Stimulated activated CD8-positive, alpha-beta memory T cell treated with anti-CD3 and anti-CD28 coated beads, Interleukin-15, amount 100 ng/mL, for 24 hours (primary cell): ENCODE measurements at places on chromosomes 2 and 18.

DNA sequence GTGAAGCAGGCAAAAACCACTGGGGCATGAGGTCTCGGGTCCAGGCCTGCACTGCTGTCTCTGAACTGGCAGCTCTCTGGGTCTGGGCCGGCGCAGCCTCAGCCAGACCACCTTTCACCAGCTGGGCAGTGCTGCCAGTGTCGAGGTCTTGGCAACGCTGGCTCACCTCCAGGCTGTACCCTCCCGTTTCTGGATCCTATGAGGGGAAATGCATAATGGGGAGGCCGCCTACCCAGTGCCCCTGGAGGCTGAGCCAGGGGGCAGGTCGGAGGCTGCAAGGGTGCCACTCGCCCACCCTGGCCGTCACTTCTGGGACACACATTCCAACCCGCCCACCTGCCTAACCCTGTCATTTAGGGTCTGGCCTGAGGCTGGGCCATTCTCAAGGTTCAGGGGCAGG, 24.6 kb downstream of the KIF1A start:
- DNase-seq = no peak

DNA sequence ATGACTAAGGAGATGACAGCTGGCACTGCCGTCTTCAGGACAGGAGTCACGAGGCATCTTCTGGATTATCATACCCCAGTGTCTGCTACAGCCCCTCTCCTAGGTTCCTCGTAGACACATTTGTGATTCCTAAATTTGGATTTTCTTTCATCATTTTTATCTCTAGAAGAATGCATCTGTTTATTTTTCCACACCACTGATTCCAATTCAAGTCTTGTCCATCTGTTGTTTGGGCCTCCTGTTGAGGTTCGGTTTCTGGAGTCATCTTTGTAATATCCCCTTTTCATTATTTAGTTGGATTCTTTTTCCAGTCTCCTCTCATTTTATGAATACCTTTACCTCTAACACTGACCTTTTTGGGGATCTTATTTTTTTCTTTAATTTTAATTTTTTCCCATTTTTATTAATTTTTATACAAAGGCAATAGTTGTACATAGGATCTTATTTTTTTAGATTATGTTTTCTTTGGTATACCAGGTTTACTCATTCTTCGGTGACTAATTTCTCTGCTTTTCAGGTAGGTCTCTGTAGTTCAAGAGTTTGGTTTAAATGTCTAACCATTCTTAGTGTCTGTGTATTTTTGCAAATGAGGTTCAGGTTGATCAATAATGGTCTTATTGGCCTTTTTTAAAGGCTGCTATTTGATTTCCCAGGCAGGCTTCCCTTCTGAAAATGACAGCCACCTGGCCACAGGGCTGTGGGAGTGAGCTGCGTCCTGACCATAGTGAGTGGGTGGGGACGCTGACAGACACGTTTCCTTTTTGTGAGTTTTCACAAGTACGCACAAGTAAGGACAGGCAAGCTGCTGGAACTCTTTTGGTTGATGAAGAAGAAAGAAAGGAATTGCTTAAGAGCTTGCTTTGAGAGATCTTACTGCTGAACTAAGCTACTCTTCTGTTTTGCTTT, 34.5 kb downstream of the FARP2 start:
- DNase-seq = no peak

- no peak for DNase-seq
These were observed 24.7 kb downstream of the AGAP1 start for GRCh38 chr2:235518322-235519090.

DNA sequence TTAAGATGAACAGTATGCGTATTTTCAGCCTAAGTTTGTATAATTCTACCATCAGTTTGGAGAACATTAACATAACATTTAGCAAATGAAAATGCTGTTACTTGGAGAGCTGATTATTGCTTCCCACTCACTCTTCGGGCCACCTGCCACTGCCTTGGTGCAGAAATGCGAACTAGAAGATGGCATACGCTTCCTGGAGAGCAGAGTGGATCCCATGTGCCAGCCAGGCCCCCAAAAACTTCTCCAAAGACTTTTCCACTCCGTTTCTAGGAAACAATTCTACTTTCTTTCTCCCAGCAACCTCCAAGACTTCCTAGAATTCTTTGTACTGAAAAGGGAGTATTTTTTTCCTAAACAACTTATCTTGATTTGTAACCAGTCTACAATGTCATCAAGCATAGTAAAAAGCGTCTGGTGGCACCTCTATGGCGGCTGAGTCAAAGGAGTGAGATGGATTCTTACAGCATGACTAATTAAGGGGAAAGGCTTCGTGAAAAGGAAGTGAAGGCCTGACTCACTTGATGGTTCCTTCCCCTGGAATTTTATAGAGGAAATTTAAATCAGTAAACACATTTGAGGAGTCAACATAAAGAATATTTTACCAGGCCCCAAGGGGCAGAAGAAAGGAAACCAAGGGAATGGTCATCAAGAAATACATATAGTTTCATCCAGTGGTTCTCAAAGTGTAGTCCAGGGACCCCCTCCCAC, 36.6 kb downstream of the FEZ2 start:
- DNase-seq = no peak

DNA sequence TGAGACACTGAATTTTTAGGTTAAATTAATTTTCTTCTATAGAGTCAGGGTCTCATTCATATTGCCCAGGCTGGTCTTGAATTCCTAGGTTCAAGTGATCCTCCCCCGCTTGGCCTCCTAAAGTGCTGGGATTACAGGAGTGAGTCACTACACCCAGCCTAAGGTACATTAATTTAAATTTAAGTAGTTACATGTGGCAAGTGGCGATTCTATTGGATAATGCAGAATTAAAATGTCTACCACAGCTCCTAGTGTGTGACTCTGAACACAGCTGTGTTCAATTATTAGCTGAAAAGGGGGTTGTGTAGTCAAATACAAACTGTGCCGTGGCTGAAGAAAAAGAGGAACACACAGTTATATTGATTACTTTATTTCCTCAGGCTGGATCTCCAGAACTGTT, 2.2 kb upstream of the CAD start:
- DNase-seq = no peak

DNA sequence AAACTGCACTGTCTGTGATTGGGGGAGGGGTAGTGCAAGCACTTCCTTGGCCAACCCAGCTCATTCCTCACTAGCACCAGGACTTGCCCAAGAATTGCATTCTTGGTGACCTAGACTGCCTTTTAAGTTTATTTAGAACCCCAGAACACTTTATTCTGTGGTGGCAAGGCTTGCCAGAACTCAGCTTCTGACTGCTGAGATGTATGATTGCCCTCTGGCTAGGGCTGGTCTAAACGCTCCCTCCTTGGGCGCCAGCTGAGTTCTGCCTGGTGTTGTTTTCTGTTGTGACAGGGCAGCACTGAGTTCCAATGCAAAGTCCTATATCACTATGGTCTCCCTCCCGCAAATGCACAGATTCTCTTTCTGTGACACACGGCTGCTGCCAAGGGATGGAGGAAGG, 247.7 kb downstream of the ZNF385B start:
- DNase-seq = no peak
